Small intestine (tissue), 16 donors: ENCODE measurements at places on chromosomes 6 and 20. TPM values are rescaled to one million over a fixed set of nuclear protein-coding genes. Genes with fewer than 3 reads are reported as not detected.
A peak's percentile ranks its signal among the peaks of the same experiment; 100 is the strongest.

The TUBB2B gene
- 7.6 TPM for polyA plus RNA-seq

The SLC26A8 gene
- not detected for polyA plus RNA-seq

The ABHD16B gene
- polyA plus RNA-seq: 0.34 TPM

The ETV7 gene
- 19.5 TPM for polyA plus RNA-seq

The TRIM26 gene
- polyA plus RNA-seq: 55.9 TPM

The UTRN gene
- 10.0 TPM for polyA plus RNA-seq

The ZFP57 gene
- polyA plus RNA-seq: not detected

DNA sequence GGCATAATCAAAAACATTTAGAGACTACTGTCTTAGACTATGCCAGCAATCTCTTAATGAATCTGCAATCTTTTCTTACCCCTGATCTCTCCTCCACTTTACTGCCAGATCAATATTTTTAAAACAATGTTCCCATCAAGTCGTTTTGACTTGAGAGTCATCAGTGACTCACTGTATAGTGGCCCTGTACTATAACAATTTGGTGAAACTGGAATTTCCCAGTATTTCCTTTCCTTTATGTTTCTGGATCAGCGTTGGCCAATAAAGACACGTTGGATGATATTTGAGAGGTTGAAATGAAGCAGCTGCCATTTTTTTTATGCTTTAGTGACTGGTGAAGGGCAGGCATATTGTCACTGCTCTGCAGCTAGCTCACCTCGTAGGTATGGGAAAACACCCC is 10.1 kb upstream of the SMIM13 start:
- no peak for DNase-seq
- no peak overlapping the region for H3K27ac ChIP-seq
- H3K4me1 ChIP-seq: no peaks in the 10 kb centered on the region
- H3K4me3 ChIP-seq: no peak overlapping the region
- no peaks in the 10 kb centered on the region for H3K27me3 ChIP-seq

GRCh38 chr20:11783102-11783850 is 134.4 kb upstream of the BTBD3 start:
- no peaks in the 10 kb centered on the region for H3K4me1 ChIP-seq
- no peaks in the 10 kb centered on the region for H3K36me3 ChIP-seq
- no peak for DNase-seq
- H3K27me3 ChIP-seq: no peaks in the 10 kb centered on the region

DNA sequence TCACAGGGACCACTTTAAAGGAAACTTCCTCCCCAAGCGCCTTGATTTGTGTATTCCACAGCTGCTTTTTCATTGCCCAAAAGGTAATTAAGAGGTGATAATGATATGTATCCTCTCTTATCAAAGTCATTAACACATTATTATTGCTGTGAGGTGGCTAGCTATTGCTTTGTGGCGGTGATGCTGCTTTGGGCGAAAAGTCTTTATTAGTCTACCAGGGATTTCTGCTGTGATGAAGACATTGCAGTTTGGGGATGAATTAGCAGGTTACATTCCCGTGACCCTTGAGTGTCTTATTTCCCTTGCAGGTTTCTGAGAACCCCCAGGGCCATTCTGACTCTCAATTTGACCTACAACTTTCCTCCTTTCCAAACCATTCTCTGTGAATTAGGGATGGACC is 143.4 kb upstream of the SOX4 start:
- H3K36me3 ChIP-seq: no peaks in the 10 kb centered on the region
- no peak overlapping the region for H3K27ac ChIP-seq
- H3K27me3 ChIP-seq: no peaks in the 10 kb centered on the region
- no peak overlapping the region for H3K4me3 ChIP-seq
- DNase-seq: no peak

- peak overlapping the region; percentile 81 for H3K27ac ChIP-seq
- H3K36me3 ChIP-seq: no peaks in the 10 kb centered on the region
- no peak for DNase-seq
- no peaks in the 10 kb centered on the region for H3K27me3 ChIP-seq
- no peak overlapping the region for H3K4me3 ChIP-seq
- H3K4me1 ChIP-seq: peaks cover 12% of the 10 kb centered on the region
These were observed 18.0 kb upstream of the TBC1D22B start for GRCh38 chr6:37239526-37239925.

GRCh38 chr6:79666634-79667033 is 35.5 kb downstream of the SH3BGRL2 start:
- DNase-seq: no peak
- no peaks in the 10 kb centered on the region for H3K27me3 ChIP-seq
- peaks cover 9% of the 10 kb centered on the region for H3K36me3 ChIP-seq
- H3K4me3 ChIP-seq: no peak overlapping the region

DNA sequence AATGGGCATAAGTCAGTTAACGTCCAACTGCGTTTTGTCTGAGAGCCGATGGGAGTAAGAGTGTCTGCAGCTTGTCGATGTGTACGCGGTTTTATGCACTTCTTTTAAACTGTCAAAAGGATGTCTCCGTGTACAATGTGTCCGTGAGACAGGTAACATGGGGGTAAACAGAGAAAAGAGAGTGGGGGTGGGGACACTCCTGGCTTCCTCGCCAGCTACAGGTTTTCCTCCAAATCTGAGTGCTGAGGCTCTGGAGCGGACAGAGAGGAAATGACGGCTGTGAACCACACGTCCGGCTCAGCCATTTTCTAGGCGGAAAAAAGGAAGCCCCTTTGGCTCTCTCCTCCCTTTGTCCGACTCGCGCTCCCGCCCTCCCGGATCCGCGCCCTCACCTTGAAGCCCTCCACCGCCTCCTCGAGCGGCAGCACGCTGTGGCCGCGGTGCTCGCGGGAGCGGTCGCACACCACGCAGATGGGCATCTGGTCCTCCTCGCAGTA is 916 bp downstream of the TRIM27 start:
- H3K4me1 ChIP-seq: peaks cover 20% of the 10 kb centered on the region
- H3K4me3 ChIP-seq: peak overlapping the region; percentile 79
- no peak for DNase-seq
- H3K27ac ChIP-seq: peak overlapping the region; percentile 99

- H3K4me3 ChIP-seq: no peak overlapping the region
- no peak overlapping the region for H3K27ac ChIP-seq
- no peaks in the 10 kb centered on the region for H3K36me3 ChIP-seq
These were observed 359.2 kb downstream of the CDKAL1 start for GRCh38 chr6:20893412-20893811.

- H3K4me3 ChIP-seq: no peak overlapping the region
- no peaks in the 10 kb centered on the region for H3K27me3 ChIP-seq
- H3K4me1 ChIP-seq: no peaks in the 10 kb centered on the region
These were observed 11.1 kb upstream of the HLA-DQB2 start for GRCh38 chr6:32774426-32774825.

DNA sequence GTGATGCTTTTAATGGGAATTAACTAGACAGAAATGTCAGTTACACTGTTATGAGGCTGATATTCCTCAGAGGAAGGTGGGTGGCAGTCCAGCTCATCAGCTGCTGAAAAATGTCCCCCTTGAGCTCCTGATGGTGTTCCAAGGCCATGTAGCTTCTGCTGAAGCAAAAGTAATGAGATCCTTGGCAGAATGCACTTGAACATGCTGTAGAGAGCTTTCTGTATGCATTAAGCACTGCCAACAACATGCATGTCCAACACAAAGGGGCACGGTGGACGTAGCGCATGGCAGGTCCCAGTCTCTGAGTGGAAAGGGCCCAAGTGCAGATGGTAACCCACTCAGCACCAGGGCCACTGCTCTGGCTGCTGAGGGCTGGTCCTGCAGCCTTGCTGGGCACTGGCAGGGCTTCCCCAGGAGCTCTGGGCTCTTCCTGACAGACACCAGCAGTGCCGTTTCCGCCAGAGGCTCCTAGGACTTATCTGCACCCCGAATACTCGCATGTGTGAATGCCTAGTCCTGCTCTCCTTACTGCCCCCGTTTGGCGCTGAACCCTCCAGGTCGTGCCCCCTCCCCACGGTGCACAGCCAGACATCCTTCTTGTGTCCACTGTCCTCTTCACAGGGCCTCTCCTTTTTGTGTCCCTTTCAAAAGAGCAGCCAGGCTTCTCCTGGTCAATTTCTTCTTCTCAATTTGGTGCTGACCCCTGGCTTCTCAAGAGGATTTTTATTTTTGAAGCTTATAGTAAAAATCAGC is 18.6 kb upstream of the SYNDIG1 start:
- no peaks in the 10 kb centered on the region for H3K4me1 ChIP-seq
- H3K27ac ChIP-seq: no peak overlapping the region
- H3K27me3 ChIP-seq: no peaks in the 10 kb centered on the region
- H3K36me3 ChIP-seq: no peaks in the 10 kb centered on the region

DNA sequence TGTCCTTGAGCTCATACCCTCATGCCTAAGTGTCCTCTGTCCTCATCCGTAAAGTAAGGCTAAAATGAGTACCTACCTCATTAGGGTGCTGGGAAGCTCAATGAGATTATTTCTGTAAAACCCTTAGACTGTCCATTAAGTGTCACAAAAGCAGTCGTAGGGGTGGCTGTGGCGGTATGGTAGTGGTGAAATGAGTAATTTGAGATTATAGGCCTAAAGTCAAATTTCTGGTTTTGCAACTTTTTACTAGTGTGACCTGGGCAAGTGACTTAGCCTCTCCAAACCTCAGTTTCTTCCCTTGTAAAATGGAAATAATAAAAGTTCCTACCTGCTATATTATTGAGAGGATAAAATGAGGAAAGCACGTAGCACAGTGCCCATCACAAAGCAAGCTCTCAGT is 148.2 kb upstream of the AKAP12 start:
- DNase-seq: no peak
- no peaks in the 10 kb centered on the region for H3K4me1 ChIP-seq
- H3K36me3 ChIP-seq: no peaks in the 10 kb centered on the region
- H3K27ac ChIP-seq: no peak overlapping the region
- H3K4me3 ChIP-seq: no peak overlapping the region
- no peaks in the 10 kb centered on the region for H3K27me3 ChIP-seq

DNA sequence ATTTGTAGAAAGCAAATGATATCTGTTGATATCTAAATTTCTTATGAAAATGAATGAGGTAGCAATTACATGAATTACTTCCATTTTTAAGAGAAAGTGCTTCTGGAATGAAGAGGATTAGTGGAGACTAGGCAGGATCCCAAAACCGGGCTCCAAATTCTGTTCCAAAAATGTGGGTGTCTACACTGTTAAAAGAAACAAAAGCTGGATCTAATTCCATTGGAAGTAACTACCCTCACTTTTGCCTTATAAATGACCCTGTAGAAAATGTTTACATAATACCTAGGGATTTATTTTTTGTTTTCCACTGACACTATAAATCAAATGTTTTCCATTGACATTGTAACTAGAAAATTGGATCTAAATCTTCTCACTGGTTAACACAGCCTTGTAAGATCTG is 454.9 kb upstream of the JARID2 start:
- H3K36me3 ChIP-seq: no peaks in the 10 kb centered on the region
- DNase-seq: no peak
- H3K4me1 ChIP-seq: no peaks in the 10 kb centered on the region
- H3K4me3 ChIP-seq: no peak overlapping the region
- H3K27ac ChIP-seq: no peak overlapping the region
- no peaks in the 10 kb centered on the region for H3K27me3 ChIP-seq

GRCh38 chr20:9323622-9324021 is 190.8 kb upstream of the LAMP5 start:
- no peak overlapping the region for H3K27ac ChIP-seq
- H3K4me3 ChIP-seq: no peak overlapping the region
- no peaks in the 10 kb centered on the region for H3K27me3 ChIP-seq
- no peaks in the 10 kb centered on the region for H3K4me1 ChIP-seq

DNA sequence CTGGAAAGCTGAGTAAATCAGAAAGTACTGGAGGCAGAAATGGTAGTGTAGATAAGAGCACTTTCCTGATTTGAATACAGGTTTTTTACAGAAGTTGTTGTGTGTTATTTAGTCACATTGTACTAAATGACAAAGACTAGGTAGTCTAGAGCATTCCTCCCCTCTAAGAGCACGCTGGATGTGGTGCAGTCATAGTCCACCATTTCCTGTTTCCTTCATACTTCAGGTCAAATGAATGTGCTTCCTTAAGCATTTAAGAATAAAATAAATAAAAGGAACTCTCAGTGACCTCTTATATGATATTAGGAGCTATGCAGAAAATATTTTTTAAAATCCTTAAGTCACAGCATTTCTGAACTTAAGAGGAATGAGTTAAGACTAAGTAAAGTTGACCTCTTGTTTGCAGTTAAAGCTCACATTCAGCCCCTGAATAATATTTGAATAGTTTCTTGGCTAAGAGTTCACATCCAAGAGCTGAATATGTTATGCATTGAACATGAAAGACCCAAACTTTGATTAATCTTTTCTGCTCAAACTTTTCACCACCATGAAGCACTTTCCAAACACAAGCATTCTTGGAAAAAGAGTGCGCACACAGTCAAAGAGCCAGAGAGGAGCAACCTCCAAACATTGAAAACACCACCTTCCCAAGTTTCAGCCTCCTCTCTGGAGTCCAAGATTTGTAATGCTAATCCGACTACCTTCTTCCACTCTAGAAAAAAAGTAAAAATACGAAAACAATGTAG is 53.4 kb upstream of the TMEM30A start:
- no peak overlapping the region for H3K27ac ChIP-seq
- no peaks in the 10 kb centered on the region for H3K36me3 ChIP-seq
- H3K4me3 ChIP-seq: no peak overlapping the region
- H3K27me3 ChIP-seq: no peaks in the 10 kb centered on the region

GRCh38 chr6:36826520-36827227 is 12.6 kb downstream of the CPNE5 start:
- no peak overlapping the region for H3K27ac ChIP-seq
- no peaks in the 10 kb centered on the region for H3K27me3 ChIP-seq
- peaks cover 4% of the 10 kb centered on the region for H3K4me1 ChIP-seq
- no peaks in the 10 kb centered on the region for H3K36me3 ChIP-seq
- no peak overlapping the region for H3K4me3 ChIP-seq

DNA sequence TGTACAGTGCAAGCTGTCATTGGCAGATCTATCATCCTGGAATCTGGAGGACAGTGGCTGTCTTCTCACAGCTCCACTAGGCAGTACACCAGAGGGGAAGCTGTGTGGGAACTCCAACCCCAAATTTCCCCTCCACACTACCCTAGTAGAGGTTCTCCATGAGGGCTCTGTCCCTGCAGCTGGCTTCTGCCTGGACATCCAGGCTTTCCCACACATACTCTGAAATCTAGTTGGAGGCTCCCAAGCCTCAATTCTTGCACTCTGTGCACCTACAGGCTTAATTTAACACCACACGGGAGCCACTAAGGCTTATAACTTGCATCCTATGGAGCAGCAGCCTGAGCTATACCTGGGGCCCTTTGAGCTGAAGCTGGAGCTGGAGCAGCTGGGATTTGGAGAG is 43.0 kb upstream of the TRIM39 start:
- peaks cover 3% of the 10 kb centered on the region for H3K36me3 ChIP-seq
- H3K4me1 ChIP-seq: no peaks in the 10 kb centered on the region
- H3K27me3 ChIP-seq: no peaks in the 10 kb centered on the region
- no peak for DNase-seq
